ENCODE measurements at places on chromosomes 12 and 14. TPM values are rescaled to one million over a fixed set of nuclear protein-coding genes. Genes with fewer than 3 reads are reported as not detected.

LMO3 gene
- total RNA-seq: not detected

TAS2R9 gene
- not detected for total RNA-seq

C14orf132 gene
- total RNA-seq: 3.8 TPM

DPPA3 gene
- total RNA-seq: not detected

PTGER2 gene
- total RNA-seq: 1.3 TPM

FAM181A gene
- total RNA-seq: not detected

EIF4B gene
- total RNA-seq: 250 TPM

BEGAIN gene
- total RNA-seq: 11.8 TPM

TPH2 gene
- total RNA-seq: not detected

CLEC4D gene
- total RNA-seq: not detected

SLC38A4 gene
- total RNA-seq: not detected

LGR5 gene
- not detected for total RNA-seq

NABP2 gene
- total RNA-seq: 58.0 TPM

FGF23 gene
- total RNA-seq: not detected

NELL2 gene
- total RNA-seq: not detected

GDF3 gene
- total RNA-seq: not detected

SLC10A1 gene
- not detected for total RNA-seq

INSM2 gene
- 0.08 TPM for total RNA-seq

ARHGEF25 gene
- total RNA-seq: 6.1 TPM

SPRING1 gene
- total RNA-seq: 27.9 TPM

SERPINA12 gene
- total RNA-seq: not detected

WDR89 gene
- 10.8 TPM for total RNA-seq

NRXN3 gene
- total RNA-seq: 1.1 TPM

OR5AU1 gene
- not detected for total RNA-seq

ZNF268 gene
- 10.1 TPM for total RNA-seq

P2RX7 gene
- total RNA-seq: not detected

SLC6A13 gene
- 0.11 TPM for total RNA-seq

SSTR1 gene
- not detected for total RNA-seq

C12orf60 gene
- 0.95 TPM for total RNA-seq

BCL11B gene
- 0.24 TPM for total RNA-seq

CSAD gene
- 5.0 TPM for total RNA-seq

BMP4 gene
- total RNA-seq: 3.3 TPM

FGD6 gene
- total RNA-seq: 17.5 TPM

ANKRD33 gene
- 0.24 TPM for total RNA-seq

TMEM121 gene
- total RNA-seq: 8.9 TPM

ACRBP gene
- total RNA-seq: 0.37 TPM

SERPINA5 gene
- total RNA-seq: 0.33 TPM

MMAB gene
- 27.9 TPM for total RNA-seq

PDZRN4 gene
- not detected for total RNA-seq

RNASE4 gene
- 6.1 TPM for total RNA-seq

RD3L gene
- not detected for total RNA-seq

SLC24A4 gene
- total RNA-seq: 0.14 TPM

MYF5 gene
- not detected for total RNA-seq

IPO8 gene
- total RNA-seq: 12.1 TPM

REP15 gene
- total RNA-seq: 0.12 TPM

CCDC88C gene
- total RNA-seq: 6.5 TPM

NGB gene
- total RNA-seq: not detected
